ENCODE measurements at places on chromosomes 12 and 14.

- no peak for DNase-seq
Observed at GRCh38 chr12:50338920-50339645, 55.8 kb upstream of the LIMA1 start.

GRCh38 chr12:11795192-11795912 lies 145.9 kb downstream of the ETV6 start:
- no peak for DNase-seq

DNA sequence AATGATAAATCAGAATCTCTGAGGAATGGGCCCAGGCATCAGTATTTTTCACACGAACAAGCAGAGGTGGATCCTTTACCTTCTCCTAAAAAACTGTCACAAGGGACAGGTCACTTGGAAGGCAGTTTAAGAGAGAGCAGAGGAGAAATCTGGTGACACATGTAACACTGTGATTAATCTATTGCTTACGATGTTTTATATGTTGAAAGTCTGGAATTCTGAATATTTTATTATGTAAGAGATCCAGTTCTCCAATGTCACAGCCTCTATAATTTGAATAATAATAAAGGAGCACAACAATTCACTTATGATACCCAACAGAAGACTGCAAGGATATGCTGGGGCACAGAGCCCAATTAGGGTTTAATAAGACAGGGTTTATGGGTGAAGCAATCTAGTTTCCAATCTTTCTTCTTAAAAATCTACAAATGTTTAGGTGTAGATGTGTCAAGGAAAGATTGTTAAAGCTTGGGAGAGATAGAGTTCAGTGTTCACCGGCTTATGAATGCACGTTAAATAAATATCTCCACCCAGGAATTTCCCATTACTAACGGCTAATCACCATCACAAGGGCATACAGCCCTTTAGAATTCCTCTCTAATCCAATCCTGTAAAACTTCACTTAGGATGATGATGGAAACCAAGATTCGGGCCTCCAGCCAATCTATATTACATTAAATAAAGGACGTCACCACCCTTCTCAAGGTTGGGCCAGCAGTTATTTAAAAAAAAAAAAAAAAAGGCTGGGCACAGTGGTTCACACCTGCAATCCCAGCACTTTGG lies 23.4 kb downstream of the DUSP16 start:
- DNase-seq = no peak

- no peak for DNase-seq
Observed at GRCh38 chr14:99188731-99189191, 83.2 kb downstream of the BCL11B start.

GRCh38 chr14:95472819-95473251 lies 43.6 kb downstream of the SYNE3 start:
- DNase-seq = no peak

- no peak for DNase-seq
Observed at GRCh38 chr12:96808587-96808986, 98.5 kb upstream of the NEDD1 start.

DNA sequence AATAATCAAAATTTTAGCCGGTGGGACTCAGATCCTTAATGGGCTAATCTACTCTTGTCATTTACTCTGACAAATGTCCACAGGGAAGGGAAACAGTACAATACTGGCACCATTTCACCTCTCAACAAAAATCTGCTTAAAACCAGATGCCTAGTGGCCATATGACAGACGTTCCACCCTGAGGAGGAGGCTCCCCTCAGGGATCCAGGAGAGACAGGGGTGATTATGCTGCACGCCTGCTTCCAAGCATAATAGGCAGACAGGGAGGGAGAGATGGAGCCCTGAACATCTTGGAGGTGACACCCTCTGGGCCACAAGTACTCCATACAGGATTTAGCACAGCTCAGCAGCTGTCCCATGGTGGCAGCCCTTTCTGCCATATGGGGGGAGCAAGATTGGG lies 24.8 kb upstream of the AKAP6 start:
- no peak for DNase-seq

DNA sequence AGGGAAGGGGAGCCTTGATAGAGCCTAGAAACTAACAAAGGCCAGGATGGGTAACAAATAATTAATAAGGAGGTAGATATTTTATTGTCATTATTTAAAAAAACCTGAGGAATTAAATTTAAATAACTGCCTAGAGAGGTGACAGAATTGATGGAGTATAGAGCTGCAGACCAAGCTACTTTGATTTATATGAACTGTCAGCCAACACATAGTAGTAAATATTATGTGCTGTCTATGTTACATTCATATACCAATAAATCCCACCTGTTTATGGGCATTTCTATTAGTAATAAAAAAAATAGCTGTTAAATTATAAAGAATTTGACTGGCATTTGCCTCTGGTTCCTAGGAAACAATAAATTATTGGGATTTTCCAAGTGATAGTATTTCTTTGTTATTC lies 37.7 kb downstream of the TSPAN19 start:
- DNase-seq = no peak

- DNase-seq = no peak
Observed at GRCh38 chr14:45044638-45045037, 39.3 kb upstream of the PRPF39 start.

DNA sequence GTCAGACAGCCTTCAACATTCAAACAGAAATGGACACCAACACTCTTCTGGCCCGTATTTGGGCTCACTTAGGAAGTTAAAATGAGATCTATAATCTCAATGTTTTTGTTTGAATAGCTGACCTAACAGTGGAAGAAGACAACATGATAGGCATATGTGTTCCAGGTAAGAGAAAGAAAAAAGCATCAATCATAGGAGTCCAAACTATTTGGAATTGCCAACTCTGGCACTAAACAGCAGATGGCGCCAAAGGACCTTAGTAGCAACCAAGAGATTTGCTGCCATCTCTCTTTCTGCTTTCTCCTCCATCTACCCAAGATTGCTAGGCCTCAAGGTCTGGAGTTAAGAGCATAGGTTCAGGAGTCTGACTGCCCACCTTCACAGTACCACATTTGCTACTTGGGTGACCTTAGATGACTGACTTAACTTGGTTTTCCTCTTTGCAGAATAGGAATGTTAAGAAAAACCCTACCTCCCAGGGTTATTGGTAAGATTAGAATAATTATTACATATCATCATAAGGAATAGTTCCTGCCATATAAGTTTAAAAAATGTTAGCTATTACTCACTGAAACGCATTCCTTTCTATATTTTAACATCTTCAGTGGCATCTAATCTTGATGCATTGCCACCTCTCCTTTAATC lies 30.2 kb downstream of the PEX5 start:
- DNase-seq = peak; percentile 53

GRCh38 chr12:132776816-132777568 lies 15.4 kb upstream of the ANKLE2 start:
- no peak for DNase-seq

GRCh38 chr12:5455045-5455444 lies 23.1 kb downstream of the NTF3 start:
- no peak for DNase-seq

All from activated CD4-positive, alpha-beta T cell treated with anti-CD3 and anti-CD28 coated beads for 1 hour (primary cell).